ENCODE measurements at places on chromosomes 3 and 15.

- no peak for DNase-seq
Observed at GRCh38 chr15:48089702-48090101, 31.1 kb upstream of the SLC24A5 start.

DNA sequence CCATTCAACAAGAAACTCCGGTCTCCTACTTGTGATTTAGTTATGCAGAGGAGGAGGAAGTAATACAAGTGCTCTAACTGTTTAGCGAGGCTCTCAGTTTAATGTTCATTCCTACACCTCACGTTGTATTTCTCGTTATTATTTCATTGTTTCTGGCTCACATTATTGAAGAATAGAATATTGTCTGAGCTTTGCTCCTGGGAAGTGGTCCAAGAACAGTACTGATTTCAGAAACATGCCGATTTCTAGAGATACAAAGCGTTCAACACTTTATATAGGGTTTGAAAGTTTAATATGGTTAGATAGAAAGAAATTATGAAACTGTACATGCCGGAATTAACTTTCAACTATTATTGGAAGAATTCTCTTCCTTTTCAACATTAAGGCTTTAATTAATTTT is 1145.5 kb downstream of the TBL1XR1 start:
- no peak for DNase-seq

DNA sequence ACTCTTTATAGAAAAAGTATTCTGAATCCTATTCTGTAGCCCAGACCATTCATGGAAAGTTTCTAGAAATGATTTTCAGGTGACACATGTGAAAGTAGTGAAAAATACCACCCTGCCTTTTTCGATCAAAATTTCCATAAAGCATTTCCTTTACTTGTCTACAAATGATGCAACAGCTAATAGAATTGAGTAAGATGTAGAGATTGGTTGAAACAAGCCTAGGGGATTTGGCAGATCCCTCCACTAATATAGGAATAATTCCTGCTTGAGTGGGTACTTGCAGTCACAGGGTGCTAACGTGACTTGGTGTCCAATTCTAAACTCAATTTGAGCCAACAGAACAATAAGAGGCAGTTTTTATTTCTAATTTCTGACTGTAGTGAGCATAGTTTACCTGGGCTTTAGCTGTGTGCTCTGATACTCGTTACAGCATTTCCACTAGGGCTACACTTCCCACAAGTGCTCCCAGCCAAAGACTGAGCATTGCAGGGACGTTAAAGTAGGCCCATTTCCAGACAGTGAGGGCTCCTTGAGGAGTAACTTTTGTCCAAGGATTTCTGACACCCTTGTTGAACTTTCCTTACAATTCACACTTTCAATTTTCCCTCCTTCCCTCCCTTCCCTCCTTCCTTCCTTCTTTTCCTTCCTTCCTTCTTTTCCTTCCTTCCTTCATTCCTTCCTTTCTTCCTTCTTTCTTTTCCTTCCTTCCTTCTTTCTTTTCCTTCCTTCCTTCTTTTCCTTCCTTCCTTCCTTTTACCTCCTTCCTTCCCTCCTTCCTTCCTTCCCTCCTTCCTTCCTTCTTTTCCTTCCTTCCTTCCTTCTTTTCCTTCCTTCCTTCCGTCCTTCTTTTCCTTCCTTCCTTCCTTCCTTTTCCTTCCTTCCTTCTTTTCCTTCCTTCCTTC is 53.9 kb upstream of the TP63 start:
- no peak for DNase-seq

DNA sequence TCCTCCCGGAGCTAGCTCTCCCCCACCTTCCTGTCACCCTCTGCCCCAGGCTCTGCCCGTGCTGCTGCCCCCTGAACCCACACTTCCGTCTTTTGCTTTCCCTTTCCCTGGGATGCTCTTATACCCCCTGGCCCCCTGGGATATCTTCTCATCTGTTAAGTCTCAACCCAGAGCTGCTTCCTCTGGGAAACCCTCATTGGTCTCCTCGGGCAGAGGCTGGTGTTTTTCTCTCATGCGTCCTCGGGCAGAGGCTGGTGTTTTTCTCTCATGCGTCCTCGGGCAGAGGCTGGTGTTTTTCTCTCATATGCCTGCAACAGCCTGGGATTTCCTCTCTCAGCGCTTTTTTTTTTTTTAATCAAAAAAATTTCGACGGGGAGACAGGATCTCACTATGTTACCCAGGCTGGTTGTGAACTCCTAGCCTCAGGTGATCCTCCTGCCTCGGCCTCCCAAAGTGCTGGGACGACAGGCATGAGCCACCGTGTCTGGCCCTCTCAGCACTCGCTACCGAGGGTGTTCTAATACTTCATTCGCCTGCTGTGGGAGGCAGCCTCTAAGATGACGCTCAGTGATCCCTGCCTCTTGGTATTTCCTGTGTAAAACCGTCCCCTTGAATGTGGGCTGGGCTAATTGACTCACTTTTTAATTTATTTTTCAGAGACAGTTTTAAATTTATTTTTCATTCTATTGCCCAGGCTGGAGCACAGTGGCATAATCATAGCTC is 62.7 kb upstream of the TFRC start:
- DNase-seq: no peak

DNA sequence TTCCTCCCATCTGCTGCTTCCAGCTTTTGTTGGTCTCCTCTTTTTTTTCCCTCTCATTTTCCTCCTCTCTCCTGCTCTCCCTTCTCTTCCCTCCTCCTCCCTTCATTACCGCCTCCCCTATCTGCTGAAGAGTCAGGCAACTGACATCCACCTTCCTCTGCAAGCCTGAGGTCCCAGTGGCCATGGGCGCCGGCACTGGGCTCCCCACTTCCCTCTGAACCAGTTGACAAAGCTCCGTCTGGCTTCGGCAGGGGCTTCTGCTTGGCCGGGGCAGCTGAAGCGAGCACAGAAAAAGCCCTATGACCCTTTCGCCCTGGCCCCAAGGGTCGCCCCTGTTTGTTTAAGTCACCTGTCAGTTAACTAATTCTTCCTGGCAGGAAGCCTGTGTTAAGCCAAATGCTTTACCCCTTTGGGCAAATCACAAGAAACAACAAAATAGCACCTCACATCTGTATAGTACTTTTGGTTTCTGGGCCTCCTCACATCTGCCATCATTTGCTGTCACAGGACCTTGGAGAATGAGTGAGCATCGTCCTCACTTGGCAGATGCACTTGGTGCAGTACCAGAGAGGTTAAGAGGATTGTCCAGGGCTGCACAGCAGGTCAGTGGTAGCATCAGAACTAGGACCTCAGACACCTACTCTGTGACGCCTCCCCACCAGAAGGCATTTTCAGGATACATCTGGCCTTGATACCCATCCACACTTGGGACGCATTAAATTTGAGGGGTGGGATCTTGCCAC is 27.7 kb downstream of the ITGA11 start:
- no peak for DNase-seq

- no peak for DNase-seq
Observed at GRCh38 chr15:74259821-74260607, 23.9 kb downstream of the CCDC33 start.

DNA sequence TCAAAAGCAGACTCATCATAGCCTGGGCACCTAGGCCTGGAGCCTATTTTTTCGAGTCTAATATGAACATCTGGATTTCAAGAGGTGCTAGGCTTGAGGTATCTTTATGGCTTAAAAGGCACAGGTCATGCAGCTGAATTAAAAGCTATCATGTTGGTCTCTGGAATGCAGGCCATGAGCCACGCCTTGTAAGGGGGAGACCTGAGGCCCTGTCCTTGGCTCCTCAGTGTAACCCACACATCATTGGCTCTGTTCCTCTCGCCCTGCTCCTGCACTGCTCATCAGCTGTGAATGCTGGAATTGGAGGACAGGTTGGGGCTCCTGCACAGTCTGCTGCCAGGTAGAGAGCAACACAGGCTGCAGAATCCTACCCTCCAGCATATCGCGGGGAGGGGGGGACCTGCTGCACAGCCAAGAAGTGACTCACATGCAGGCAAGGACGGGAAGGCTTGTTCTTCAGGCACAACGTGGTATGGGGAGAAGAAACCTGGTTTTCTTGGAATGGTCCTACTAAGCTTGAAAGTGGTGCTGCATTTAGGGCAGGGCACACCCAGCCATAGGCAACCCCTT is 146.0 kb downstream of the CHST2 start:
- no peak for DNase-seq

- DNase-seq: no peak
Observed at GRCh38 chr3:180335050-180335449, 266.9 kb upstream of the TTC14 start.

- DNase-seq: no peak
Observed at GRCh38 chr15:92462424-92463125, 68.9 kb downstream of the ST8SIA2 start.

DNA sequence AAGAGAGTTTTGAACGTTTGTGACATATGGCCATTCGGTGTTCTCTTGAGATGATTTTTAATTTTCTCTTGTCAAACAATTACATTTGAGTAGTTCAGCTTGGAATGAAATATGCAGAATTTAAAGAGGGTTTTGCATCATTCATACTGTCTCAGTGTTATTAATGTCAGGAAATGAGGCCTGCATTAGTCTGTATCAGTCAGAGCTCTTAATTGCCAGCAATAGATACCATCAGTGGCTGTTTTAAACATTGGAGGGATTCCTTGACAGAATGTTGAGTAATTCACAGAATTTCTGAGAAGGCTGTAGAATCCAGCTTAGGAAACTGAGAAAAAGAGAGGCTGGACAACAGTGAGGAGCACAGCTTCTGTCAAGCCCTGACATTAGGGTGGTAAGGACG is 722.0 kb downstream of the NR2F2 start:
- DNase-seq: no peak

DNA sequence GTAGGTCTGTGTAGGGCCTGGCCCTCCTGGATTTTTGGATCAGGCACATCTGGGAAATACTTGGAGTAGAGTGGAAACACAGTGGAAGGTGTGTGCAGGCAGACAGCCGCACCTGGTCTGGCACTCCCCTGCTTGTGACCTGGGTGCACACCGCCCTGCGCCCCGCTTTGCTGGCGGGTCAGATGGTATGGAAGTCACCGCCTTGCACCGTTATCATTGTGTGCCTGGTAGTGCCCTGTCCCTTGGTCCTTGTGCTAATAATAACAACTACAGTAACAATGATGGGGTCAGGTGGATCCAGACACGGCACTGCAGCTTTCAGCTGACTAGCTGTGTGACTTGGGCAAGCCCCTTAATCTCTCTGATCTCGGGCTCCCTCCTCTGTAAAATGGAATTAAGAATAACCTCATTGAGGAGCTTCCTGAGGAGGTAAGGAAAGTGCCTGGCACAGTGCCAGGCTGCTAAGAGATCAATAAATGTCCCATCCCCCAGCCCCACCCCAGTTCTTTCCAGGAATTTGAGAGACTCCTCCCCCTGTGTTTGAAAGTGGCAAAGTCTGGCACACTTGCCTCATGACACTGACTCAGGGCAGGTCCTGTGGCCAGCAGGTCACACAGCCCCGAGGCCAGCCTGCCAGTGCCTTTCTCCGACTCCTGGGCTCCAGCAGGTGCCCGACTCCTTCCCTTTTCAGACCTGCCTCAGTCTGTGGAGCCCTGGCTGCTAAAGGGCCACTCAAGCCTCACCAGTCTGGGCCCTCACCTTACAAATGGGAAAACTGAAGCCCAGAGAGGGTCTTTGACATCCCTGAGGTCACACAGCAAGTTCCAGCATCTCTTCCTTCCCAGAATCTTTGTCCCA is 9.8 kb downstream of the ISG20 start:
- no peak for DNase-seq

GRCh38 chr3:62323241-62323640 is 50.1 kb downstream of the FEZF2 start:
- DNase-seq: no peak

DNA sequence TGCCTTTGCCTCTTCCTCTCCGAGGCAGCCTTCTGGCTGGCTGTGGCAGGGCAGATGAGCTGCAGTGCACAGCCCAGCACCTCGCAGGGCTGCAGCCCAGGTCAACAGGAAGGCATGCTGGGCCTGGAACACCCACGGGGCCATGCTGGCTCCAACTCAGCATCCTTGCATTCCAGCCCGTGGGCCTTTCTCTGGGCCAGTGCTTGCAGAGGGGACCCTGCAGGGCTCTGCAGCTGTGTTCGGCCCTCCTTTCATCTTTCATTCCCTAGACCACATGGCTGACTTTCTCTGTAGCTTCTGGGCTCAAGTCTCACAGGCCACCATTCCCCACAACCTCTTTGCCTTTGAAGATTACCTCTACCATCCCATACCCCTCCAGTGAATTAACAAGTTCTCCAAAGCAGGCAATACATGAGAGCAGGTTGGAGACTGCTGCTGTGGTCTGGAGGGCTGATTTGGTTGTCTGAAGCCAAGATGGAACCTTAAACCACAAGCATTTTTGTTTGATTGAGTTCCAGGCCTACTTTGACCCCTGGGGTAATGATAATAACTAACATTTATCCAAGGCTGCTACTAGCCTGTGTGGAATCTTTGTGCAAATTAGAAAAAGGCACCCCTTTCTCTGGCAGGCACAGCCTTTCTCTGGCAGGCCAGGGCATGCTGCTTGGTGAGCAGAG is 5.9 kb downstream of the FAM131A start:
- DNase-seq: no peak
